ENCODE measurements at places on chromosomes 5 and 9.

DNA sequence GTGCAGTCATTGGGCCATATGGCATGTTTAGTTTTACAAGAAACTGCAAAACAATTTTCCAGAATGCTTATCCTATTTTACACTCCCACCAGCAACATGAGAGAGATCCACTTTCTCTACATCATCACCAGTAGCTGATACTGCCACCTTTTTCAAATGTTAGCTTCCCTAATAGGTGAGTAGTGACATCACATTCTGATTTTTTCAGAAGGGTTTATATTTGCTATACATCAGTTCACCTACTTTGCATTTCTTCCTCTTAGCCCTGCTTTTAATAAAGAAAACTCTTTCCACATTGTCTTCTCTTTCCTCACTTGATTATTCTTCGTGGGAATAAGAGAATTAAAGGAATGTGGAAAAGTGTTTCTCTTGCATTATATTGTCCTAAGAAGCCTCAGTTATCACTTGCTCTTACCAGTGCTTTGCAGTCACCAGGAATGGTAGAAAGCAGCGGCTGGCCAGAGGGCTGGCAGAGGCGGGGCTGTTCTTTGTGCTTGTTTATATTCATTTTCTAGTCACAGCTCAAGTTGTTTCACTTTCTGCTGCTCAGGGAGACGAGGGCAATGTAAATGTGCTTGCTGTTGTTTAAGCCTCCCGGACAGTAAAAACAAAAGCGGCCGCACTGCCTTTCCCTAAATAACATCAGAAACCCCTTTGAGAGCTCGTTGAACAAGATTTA lies 164.8 kb downstream of the HSD17B3 start:
- DNase-seq = no peak

DNA sequence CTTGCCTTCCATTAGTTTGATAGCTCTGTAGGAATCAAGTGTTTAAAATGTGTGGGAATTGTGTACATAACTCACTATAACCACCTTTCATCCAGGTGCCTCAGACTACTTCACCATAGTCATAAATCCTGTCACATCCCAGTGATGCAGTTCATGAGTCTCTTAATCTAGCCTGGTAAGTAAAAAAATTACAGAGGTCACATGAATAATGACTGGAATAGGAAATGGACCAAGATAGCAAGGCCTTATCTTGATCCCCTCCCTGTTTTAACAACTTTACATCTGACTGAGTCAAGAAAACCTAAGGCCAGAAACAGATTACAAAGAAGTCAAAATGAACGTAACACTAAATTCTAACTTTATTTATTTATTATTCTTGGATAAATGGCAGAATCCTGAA lies 1.5 kb upstream of the RNF145 start:
- no peak for DNase-seq

- DNase-seq = no peak
These were observed 120.5 kb downstream of the MARCHF3 start for GRCh38 chr5:126909856-126910255.

DNA sequence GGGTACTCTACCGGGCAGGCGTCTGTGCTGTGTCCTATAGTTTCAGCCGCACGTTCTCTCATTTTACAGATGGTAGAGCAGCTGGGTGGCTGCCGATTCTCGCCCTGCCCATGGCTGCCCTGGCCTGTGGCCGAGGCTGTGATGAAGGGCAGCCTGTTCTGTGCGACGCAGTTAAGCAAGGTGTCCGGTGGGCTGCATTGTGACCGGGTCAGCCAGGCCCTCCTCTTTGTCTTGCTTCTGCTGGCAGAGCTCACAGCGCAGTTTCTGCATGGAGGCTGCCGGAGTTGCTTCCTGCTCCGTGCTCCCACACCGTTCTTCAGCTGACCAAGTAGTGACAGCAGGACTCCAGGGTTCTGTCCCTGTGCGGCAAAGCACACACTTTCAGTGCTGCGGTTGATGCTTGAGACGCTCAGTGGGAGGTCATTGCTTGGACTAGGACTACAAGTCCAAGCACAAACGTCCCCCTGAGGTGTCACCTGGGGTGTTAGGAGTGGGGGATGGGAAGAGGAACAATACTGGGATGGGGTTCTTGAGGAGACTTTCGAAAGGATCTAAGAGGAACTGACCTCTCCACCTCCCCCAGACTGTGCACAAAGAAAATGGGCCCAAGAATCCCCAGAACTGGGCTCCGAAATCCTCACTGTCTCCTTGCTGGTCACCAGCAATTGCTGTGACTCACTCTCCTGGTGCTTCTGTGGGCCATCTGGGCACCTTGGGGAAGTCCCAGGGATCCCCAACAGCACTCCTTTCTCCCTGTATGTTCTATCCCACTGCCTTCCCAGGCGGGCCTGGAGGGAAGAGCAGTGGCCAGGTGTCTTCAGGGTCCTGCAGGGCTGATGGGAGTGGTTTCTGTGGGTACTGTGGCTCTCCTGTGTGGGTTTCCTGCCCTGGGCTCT lies 58.2 kb downstream of the GADD45G start:
- no peak for DNase-seq

DNA sequence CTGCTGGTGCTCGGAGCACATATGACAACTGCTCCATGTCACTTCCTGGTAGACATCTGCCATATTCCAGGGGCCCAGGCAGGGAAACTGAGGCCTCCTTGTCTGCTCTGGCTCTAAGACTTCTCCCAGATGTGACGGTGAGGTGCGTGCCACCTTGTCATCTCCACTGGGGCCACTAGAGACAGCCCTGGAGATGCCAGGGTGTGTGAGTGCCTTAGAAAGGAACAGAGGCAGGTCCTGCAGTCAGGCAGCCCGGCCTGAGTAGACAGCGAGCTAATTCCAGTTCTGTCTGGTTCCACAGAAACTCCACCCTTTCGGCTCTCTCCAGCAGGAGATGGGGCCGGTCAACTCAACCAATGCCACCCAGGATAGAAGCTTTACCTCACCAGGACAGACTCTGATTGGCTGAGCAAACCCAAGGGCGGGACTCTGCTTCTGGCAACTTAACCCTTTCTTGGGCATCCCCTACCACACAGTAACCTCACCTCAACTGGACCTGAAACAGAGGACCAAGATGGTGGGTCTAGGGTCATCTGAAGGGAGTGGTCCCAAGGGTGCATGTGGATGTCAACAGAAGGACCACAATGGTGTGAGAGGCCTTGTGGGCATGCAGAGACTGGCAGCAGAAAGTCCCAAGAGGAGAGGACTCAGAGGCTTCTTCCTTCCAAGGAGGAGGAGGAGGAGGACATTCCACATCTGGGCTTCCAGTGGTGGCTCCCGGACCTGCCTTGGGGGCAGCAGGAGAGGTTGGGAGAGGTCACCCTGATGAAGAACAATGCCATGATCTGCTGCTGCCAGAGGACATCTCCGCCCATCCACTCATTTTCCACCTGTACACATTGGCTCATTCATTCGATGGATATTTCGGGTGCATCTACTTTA lies 77.7 kb downstream of the RGS3 start:
- DNase-seq = no peak

DNA sequence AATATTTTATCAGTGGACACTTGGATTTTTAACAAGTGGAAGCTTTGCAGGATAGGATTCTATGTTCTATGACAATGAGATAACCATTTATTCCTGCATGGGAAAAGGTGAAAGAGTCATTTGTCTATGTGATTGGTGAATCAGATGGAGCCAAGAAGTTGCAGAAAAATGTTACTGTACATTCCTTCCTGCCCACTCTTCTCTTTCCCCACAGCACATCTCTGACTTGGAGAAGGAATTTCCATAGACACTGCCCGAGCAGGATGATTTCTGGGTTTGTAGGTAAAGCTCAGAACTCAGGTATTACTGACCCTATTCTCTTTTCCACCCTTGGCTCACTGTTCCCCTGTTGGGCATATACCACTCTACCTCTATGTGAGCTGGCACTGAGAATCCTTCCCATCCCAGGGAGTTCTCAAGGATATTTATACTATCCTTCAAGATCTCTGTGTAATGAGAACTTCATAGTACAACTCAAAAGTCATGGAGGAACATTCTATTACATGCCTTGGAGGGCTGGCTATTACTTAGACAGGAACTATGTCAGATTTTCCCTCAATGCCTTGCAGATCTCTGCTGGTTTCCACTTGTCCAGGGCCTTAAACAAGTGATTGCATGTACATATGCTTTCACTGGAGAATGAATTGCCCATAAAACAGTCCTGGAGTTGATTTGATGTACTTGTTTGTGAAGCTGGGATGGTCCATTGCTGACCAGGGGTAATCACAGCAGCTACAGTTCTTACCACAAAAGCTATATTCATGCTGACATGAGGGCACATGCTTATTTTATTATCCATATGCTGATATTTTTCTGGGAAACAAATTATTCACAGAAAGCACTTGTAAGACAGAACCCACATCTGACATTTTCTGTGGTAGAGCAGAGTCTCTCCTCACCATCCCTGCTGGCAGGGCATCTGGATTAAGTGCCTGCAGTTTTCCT lies 24.1 kb downstream of the SLC1A3 start:
- no peak for DNase-seq

DNA sequence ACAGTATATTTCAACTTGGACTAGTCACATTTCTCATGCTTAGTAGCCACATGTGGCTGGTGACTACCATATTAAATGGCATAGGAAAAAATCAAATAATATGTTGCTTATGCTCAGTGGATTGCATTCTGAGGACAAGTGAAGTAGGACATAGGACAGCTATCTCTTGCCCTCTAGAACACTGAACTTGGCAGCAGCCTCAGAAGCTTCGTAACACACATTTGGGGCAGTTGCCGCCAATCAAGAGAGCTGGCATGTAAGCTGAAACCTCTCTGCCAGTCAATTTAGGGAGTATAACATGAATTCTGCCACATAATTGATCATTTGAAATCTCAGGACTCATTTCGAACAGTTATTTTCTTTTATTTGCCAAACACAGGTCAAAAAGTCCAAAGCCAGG lies 505.5 kb downstream of the MAT2B start:
- DNase-seq = no peak

GRCh38 chr5:36874465-36874864 lies 2.1 kb upstream of the NIPBL start:
- DNase-seq = no peak

GRCh38 chr9:70791936-70792335 lies 329.5 kb downstream of the TRPM3 start:
- no peak for DNase-seq

Measured in stimulated activated CD4-positive, alpha-beta T cell treated with anti-CD3 and anti-CD28 coated beads, Interleukin-15, amount 100 ng/mL, for 24 hours (primary cell).